ENCODE measurements at places on chromosomes 1 and 21. TPM values are rescaled to one million over a fixed set of nuclear protein-coding genes. Genes with fewer than 3 reads are reported as not detected.

DNA sequence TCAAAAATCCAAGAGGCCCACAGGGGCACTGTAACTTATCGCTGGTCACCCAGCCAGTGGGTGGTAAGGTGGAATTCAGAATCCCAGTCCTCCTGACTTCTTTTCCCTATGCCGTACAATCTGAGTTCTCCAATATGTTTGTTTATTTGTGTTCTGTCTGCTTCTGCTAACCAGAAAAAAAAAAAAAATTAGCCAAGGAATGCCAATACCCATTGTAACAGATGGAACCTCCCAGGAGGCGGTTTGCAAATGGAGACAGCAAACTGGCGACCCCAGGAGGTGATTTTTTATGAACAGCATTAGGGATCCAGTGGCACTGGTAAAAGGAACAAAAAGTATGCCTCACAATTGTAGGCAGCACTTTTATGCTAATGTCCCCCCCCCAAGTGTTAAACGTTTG, 189.0 kb upstream of the FGGY start:
- H3K27ac ChIP-seq = peak overlapping the region; percentile 80
- no peak for DNase-seq
- no peaks in the 10 kb centered on the region for H3K27me3 ChIP-seq
- no peaks in the 10 kb centered on the region for H3K36me3 ChIP-seq
- H3K4me1 ChIP-seq = peaks cover 11% of the 10 kb centered on the region

TTC39A gene
- 12.0 TPM for total RNA-seq

DNA sequence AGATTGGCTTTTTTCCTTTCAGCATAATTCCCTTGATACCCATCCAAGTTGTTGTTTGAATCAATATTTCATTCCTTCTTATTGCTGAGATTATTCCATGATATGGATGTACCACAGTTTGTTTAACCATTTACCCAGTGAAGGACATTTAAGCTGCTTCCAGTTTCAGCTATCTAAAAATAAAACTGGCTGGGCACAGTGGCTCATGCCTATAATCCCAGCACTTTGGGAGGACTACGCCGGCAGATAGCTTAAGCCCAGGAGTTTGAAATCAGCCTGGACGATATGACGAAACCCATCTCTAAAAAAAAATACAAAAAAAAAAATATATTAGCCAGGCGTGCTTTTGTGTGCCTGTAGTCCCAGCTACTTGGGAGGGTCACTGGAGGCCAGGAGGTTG, 32.6 kb downstream of the SEMA6C start:
- peaks cover 8% of the 10 kb centered on the region for H3K4me1 ChIP-seq
- no peak for DNase-seq
- H3K36me3 ChIP-seq = no peaks in the 10 kb centered on the region
- no peak overlapping the region for H3K4me3 ChIP-seq
- H3K27me3 ChIP-seq = no peaks in the 10 kb centered on the region

DNA sequence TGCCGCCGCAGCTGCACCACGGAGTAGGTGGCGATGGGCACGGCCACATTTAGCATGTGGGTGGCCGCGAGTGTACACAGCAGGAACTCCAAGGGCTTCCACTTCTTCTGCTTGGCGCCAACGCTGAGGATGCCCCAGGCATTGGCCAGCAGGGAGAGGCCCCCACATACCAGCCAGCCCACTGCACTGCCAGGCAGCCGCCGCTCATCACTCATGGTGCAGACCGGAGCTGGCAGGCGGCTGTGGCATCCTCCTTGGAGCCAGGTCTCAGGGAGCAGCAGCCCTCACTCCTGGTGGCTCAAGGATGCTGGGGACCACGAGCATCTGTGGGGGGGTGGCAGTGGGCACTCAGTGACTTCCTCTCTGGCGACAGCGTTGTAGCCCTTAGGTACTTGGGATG, 6.2 kb downstream of the GPR153 start:
- H3K27ac ChIP-seq = no peak overlapping the region
- DNase-seq = no peak
- H3K36me3 ChIP-seq = no peaks in the 10 kb centered on the region

RAB3B gene
- total RNA-seq = not detected

GRCh38 chr21:33490991-33491372, 534 bp downstream of the DNAJC28 start:
- H3K4me3 ChIP-seq = peak overlapping the region; percentile 75
- peak overlapping the region; percentile 91 for H3K27ac ChIP-seq
- no peaks in the 10 kb centered on the region for H3K27me3 ChIP-seq
- H3K4me1 ChIP-seq = peaks cover 3% of the 10 kb centered on the region
- DNase-seq = no peak
- H3K36me3 ChIP-seq = no peaks in the 10 kb centered on the region

DNA sequence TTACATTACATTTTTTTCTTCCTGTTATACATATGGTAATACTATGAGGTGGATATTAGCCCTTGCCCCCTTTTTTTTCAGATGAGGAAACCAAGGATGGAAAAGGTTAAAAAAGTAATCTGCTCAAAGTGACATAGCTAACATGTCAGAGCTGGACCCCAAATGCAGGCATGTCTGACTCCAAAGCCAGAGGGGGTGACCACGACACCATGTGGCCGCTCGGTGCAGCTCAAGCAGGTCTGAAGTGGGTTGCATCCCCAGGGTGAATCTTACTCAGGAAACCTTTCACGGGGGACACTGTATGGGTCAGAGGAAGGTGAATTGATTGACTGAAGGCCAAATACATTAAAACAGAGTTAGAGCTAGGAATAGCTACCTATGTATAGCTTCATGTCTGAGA, 34.8 kb downstream of the CD34 start:
- no peaks in the 10 kb centered on the region for H3K36me3 ChIP-seq
- peaks cover 10% of the 10 kb centered on the region for H3K4me1 ChIP-seq
- no peak overlapping the region for H3K4me3 ChIP-seq
- no peak overlapping the region for H3K27ac ChIP-seq

- H3K4me3 ChIP-seq = no peak overlapping the region
- no peak for DNase-seq
- no peaks in the 10 kb centered on the region for H3K4me1 ChIP-seq
- no peak overlapping the region for H3K27ac ChIP-seq
- no peaks in the 10 kb centered on the region for H3K27me3 ChIP-seq
Observed at GRCh38 chr1:241217516-241217915, 139.5 kb downstream of the RGS7 start.

DNA sequence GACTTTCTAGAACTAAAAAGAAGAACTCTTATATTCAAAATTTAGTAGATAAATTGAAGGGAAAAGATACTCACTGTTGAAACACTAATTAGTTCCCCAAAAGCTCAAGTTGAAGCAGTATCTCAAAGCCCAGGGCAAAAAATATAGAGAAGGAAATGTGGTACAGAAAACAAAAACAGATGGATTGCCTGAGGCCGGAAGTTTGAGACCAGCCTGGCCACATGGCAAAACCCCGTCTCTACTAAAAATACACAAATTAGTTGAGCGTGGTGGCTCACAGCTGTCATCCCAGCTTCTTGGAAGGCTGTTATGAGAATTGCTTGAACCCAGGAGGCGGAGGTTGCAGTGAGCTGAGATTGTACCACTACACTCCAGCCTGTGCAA, 36.0 kb downstream of the FAM177B start:
- H3K4me1 ChIP-seq = no peaks in the 10 kb centered on the region
- peak overlapping the region; percentile 50 for H3K27ac ChIP-seq
- no peaks in the 10 kb centered on the region for H3K27me3 ChIP-seq

- H3K36me3 ChIP-seq = no peaks in the 10 kb centered on the region
- no peaks in the 10 kb centered on the region for H3K27me3 ChIP-seq
- H3K4me3 ChIP-seq = no peak overlapping the region
- DNase-seq = no peak
Observed at GRCh38 chr1:198892065-198892464, 253.2 kb downstream of the PTPRC start.

GRCh38 chr1:91283421-91283726, 121.3 kb downstream of the HFM1 start:
- H3K36me3 ChIP-seq = no peaks in the 10 kb centered on the region
- H3K4me1 ChIP-seq = peaks cover 13% of the 10 kb centered on the region
- H3K27ac ChIP-seq = peak overlapping the region; percentile 33
- H3K27me3 ChIP-seq = no peaks in the 10 kb centered on the region
- H3K4me3 ChIP-seq = no peak overlapping the region

DNA sequence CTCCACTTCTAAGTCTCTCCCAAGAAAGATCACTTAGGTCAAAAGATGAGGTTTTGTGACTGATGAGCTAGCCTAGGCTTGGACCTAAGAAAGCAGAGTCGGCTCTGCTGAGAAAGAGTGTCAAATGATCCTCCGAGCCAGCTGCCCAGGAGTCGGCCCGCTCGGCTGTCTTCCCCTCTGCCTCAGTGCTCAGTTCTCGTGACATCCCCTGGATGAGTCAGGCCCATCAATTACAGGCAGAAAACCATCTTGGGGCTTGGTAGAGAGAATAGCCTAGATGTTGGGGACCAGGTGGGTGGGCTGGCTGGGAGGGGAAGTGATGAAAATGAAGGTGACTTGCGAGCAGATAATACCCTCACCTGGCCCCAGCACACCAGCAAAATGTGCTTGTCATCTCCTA, 60.5 kb downstream of the SLC66A1 start:
- H3K27me3 ChIP-seq = no peaks in the 10 kb centered on the region
- H3K4me1 ChIP-seq = peaks cover 5% of the 10 kb centered on the region
- H3K4me3 ChIP-seq = no peak overlapping the region
- no peaks in the 10 kb centered on the region for H3K36me3 ChIP-seq

TSTD1 gene
- total RNA-seq = 52.6 TPM

CGN gene
- total RNA-seq = not detected

LCA5L gene
- 5.6 TPM for total RNA-seq

DNA sequence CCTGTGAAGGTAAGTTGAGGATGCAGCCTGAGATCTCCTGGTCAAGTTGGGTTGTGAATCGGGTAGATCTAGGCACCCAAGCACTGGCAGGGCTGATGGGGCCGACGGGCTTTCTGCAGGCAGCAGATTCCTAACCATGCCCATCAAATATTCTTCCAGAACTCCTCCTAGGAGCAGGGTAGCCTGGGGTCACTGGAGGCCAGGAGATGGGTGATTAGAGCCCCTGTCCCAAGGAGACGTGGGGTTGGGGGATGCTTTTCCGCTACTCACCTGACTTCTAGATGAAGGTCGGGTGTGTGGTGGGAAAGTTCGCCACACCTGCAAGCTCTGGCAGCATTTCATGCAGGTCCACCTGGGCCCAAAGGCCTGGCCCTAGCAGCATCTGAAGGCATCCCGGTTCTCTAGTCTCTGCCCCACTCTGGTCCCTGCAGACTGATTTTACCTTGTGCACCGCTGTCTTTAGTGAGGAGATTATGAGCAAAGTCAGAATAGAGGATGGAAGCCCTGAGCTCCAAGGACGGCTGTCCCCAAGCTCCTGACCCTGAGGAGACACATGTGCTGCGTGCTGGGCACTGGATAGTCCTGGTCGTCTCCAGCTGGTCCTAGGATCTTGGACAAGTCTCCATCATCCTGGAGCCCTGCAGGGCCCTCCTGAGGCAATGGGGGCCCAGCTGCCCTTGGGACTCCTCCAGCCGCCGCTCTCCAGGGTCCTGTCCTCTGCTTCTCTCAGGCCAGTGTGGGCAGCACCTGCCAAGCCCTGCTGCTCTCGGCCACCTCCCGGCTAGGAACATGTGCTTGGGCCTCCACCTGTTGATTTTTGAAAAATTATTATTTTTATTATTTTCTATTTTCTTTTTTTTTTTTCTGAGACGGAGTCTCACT, 21.8 kb upstream of the C2CD2 start:
- H3K4me3 ChIP-seq = no peak overlapping the region
- H3K27me3 ChIP-seq = no peaks in the 10 kb centered on the region
- H3K27ac ChIP-seq = no peak overlapping the region
- H3K4me1 ChIP-seq = peaks cover 6% of the 10 kb centered on the region
- no peak for DNase-seq

DNA sequence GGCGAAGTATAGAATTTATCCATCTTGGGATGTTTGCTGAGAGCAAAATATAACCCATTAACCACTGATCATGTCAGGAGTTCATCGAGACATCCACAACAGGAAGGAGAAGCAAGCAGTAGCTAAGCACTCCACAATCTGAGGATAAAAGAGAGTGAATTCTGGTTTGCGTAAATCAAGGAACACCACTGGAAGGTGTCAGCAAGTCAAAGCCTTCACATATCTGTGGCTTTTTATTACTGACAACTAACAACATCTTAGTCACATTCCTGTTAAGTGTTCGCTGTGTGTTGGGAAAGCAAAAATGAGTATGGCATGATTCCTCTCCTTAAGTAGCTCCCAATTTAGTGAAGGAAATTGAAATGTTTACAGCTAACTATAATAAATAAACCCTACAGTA, 44.5 kb upstream of the DARS2 start:
- no peaks in the 10 kb centered on the region for H3K27me3 ChIP-seq
- no peak overlapping the region for H3K4me3 ChIP-seq
- H3K36me3 ChIP-seq = peaks cover 69% of the 10 kb centered on the region
- no peak overlapping the region for H3K27ac ChIP-seq

GRCh38 chr1:212635141-212635631, 26.6 kb downstream of the ATF3 start:
- no peak for DNase-seq
- H3K4me3 ChIP-seq = no peak overlapping the region
- H3K27me3 ChIP-seq = no peaks in the 10 kb centered on the region
- H3K36me3 ChIP-seq = no peaks in the 10 kb centered on the region
- peaks cover 5% of the 10 kb centered on the region for H3K4me1 ChIP-seq

DNA sequence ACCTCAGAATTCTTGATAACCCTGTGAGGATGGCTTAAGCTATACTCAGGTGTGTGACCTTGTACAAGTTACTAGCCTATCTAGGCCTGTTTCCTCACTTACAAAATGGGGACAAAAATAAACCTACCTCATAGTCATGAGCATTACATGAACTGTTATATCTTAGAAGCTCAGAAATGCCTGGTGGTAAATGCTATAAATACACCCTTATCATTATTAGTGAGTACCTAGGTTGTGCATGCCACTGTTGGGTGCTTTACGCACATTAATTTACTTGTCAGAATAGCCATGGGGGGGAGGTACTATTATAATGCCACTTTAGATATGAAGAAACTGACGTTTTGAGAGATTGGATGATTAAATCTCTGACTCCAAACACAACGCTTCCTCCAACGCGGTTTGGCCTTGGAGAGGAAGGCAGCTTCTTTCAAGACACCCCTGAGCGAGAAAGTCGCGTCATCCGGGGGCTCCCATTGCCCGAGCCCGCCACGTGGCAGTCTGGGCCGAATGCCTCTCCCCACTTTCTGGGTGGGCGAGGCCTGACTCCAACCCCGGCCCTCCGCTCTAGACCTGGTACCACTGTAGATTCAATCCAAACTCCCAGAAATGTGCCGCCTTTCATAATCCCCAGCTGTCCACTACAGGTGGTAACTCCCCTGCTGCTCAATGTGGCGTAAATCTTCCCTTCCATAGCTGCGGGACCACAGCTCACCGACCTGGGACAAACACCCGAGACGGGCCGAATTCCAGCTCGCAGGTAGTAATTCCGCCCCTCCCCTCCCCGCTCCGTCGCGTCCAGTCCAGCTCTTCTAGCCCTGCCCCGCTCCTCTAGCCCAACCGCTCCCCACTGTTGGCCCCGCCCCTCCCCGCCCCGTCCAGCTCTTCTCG, 771 bp upstream of the RAD54L start:
- peak overlapping the region; percentile 75 for H3K27ac ChIP-seq
- peak overlapping the region; percentile 73 for H3K4me3 ChIP-seq
- no peak for DNase-seq
- H3K4me1 ChIP-seq = peaks cover 10% of the 10 kb centered on the region
- H3K27me3 ChIP-seq = no peaks in the 10 kb centered on the region
- H3K36me3 ChIP-seq = no peaks in the 10 kb centered on the region

DNA sequence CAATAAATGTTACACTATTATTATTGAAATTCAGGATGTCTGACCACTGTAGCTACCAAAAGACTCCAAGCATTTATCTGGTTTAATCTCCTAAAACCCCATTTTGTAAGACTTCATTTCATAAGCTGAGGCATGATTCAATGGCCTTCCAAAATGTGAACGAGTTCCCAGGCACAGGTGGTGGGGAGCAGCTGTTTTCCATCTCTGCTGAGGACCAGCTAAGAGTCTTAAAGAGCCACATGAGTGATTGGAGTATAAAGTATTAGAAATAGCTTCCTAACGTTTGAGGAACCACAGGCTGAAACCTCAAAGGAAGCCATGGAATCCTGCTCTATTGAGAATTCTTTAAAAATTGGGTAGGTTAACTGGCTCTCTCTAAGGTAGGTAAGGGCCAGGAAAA, 44.9 kb downstream of the SEC16B start:
- no peaks in the 10 kb centered on the region for H3K4me1 ChIP-seq
- H3K27me3 ChIP-seq = no peaks in the 10 kb centered on the region
- no peak overlapping the region for H3K4me3 ChIP-seq
- DNase-seq = no peak

Data from gastrocnemius medialis (tissue), 4 donors.